NCI-H1930 (cell line): ENCODE measurements at places on chromosomes 2 and 18.

- no peak for DNase-seq
Measured at GRCh38 chr2:73008766-73009135, 62.8 kb downstream of the SFXN5 start.

DNA sequence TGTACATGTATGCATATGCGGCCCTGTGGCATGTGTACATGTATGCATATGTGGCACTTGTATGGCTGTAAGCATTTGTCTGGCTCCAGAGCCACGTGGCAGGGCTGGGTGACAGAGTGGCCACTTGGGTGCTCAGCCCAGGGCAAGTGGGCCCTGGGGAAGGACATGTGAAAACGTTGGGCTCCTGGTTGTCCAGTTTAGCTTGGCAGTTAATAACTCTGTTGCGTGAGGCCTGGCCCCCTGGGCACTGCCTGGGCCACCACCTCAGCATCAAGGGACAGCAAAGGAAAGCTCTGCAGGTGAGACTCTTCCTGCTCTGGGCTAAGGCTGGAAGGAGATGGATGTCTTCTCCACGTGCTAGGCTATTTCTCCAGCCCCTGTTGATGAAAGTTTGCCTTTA, 119.9 kb downstream of the CTIF start:
- no peak for DNase-seq

DNA sequence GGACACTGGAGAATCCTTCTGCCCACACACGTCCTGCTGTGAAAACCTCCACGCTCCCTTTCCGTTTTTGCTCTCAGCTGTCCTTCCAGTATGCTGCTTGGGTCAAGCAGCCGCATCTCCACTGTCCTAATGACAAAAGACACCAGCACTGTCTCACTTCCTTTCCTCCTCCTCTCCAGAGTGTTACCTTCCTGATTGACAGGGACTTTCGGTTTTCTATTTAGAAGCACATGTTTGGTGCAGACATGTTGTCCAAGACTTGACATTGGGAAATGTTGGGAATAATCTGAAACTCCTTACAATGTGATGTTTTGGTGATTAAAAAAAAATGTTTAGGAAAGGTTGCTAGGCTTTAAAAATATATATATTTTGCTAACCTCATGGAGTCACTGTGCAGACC, 226.6 kb downstream of the FAM210A start:
- no peak for DNase-seq

DNA sequence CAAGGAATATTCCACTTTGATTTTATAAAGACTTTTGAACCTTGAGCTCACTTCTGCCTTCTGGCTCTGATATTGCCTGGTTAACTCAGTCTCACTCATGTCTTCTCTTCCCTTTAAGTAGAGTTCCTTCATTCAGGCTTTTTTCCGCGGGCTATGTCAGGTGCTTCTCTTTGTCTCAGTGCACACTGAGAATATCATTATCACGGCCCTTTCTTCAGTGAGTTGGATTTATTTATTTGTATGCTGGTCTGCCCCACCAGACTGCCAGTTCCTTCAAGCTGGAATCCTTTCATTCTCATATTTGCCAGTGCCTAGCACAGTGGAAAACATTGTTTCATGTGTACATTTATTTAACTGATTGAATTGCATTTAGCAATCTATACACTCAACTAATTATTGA, 136.5 kb downstream of the DOK6 start:
- DNase-seq = no peak

DNA sequence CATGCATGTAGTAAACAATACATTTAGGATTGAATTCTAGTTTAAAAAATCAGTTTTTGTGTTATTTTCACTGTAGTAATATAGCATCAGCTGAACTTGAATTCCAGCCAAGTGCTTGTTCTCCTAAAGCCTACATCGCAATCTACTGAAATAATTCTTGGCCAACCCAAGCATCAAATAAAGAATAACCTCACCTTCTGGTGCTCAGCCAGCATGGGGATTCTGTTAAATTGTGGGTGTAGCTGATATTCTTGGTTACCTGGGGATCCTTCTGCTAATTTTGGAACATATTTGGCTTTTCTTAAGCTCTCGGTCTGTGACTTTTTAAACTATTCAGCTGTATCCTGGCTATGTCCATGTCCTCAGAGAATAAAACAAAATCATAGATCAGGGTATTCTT, 248.8 kb downstream of the NRXN1 start:
- DNase-seq = no peak

GRCh38 chr18:46677611-46678010, 20.6 kb upstream of the LOXHD1 start:
- DNase-seq = no peak

DNA sequence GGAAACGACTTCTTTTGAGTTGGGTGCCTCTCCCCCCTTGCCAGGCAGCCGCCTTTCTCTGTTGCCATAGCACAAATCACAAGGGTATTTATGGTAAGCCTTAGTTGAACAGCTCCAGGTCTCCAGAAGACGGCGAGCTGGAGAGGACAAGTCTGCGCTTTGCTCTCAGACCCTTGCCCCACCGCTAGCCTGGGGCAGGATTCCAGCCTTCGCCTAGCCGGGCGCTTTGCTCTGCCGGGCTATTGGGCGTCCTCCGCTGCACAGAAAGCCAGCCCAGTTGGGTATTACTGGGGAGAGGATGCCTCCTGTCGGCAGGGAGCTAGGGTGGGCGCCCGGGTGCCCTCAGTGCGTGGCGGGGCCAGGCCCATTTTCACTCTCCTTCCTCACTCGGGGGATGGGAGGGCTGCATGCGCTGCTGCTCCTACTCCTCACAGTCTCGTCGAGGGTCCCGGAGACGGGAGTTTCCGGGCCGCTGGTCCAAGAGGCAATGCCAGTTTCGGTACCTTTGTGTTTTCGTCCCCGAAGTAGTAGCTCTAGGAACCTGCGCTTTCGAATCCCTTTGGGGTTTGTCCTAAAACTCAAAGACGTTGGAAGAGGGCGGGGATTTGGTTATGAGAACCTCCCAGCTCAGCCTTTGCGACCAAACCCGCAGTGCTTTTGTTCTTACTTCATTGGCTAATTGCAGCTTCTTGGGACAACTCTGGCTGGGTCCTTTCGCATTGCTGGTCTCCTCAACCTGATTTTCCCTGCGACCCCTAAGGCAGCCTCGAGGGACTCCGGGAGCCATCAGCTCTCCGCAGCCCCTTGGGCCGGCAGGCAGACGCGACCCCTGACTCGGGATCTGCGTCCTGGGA, 3.6 kb upstream of the DLX2 start:
- no peak for DNase-seq

GRCh38 chr2:148122788-148123187, 101.9 kb downstream of the MBD5 start:
- DNase-seq = no peak

DNA sequence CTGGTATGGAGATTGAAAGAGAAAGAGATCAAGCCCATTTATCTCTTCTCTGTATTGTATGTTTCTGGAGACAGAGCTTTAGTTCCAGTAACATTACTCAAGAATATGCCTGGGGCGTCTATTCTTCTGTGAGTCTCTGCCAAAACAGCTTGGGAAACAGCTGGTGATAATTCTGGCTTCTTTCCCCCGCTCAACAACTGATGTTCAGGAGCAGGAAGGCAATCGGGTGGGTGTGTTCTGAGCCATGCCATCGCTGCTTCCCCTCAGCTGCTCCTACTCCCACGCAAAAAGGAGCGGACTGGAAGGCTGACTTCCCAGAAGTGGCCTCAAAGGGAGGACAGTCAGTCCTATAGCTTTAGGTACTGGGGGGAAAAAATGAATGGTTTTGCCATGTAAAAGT, 695.1 kb downstream of the PLCL1 start:
- no peak for DNase-seq

- no peak for DNase-seq
Measured at GRCh38 chr2:181399027-181399426, 58.2 kb upstream of the ITGA4 start.

DNA sequence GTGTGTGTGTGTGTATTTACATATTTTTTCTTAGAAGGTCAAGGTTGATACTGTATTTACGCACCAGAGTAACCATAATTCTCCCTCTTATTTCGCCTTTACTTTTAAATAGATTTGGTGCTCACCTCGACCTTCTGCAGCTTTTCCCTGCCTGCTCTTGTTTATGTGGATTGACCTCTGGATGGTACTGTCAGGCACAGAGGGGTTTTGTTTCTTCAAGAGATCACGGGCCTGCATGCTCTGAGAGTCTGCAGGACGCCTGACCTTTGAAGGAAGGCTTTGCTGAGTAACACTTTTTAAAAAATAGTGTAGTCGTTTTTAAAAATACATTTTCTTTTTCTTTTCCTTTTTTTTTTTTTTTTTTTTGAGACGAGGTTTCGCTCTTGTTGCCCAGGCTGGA, 18.1 kb upstream of the EFHD1 start:
- no peak for DNase-seq

DNA sequence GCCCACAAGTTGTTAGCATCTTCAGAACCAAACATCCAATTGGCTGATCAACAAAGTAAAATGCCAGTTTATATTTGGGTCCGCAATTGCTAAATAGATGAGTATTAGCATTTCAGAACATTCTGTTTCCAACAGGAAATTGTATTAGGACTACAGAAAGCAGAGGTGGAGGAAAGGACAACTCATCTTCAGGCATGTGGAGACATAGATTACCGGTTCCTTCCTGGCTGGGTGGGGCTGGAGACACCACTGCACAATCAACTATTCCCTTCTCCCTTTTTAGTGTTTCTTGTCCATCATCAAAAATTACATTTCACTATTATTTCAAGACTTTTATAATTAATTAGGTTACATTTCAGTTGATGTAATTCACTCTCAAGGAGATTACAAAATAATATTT, 83.8 kb downstream of the ADAM23 start:
- no peak for DNase-seq
